ENCODE measurements at places on chromosomes 16 and 17.

DNA sequence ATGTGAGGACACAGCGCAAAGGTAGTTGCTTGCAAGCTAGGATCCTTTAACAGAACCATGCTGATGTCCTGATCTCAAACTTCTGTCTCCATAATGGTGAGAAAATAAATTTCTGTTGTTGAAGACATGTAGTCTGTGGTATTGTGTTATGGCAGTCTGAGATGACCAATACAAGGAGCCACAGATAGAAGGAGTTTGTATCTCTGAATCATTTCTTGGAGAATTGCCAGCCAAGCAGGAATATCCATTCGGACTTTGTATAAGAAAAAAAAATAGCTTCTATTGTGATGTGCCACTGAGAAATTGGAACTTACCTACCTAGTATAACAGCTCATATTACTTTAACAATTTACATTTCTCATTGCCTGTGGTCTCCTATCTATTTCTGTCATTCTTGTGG lies 447.6 kb upstream of the CA10 start:
- no peak for DNase-seq

- no peak for DNase-seq
Measured at GRCh38 chr17:27343294-27343693, 49.4 kb downstream of the WSB1 start.

GRCh38 chr17:2138318-2138717 lies 83.4 kb downstream of the HIC1 start:
- DNase-seq = no peak

DNA sequence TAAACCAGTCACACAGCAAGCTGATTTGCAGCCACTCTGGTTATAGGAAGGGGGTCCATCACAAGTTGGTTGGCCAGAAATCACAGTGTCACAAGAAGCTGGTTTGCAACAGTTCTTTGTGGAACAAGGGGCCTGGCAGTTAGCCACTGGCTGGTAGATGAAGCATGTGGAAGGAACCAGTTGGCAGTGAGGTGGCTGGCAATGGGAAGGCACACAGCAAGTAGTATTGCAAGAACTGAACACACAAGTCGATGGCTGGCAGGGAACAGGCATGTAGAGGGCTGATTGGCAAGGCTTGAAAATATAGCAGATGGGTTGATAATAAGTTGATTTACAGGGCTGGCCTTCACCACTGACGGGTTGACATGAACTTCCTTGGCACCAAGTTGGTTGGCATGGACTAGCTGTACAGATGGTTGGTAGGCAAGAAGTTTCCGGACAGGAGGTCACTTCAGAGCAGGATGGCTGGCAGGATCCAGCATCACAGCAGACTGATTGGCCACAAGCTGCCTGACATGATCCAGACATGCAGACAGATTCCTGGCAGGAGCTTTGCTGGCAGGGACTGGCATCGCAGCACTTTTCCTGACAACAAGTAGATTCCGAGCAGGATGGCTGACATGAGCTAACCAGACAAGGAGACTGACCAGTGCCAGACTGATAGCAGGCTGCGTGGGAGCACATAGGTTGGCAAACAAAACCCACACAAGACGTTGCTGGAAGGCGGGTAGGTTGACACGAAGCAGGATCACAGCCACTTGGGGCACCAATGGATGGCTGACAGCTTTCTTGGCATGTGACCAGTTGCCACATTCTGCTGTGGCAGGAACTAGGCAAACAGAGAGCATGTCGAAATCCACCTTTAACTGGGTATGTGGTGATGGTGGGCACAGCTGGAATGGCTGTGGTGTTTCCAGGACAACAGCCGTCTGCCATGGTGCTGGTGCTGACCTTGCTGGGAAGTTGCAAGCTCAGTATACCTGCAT lies at the start of gene KRTAP29-1:
Gene KRTAP29-1, minus strand, starts transcription at position 936 of the 986 bp plus-strand sequence. Its CDS starts 0 bp downstream, at position 936.
- DNase-seq = no peak

- DNase-seq = no peak
Measured at GRCh38 chr16:71711789-71712188, 12.7 kb downstream of the PHLPP2 start.

DNA sequence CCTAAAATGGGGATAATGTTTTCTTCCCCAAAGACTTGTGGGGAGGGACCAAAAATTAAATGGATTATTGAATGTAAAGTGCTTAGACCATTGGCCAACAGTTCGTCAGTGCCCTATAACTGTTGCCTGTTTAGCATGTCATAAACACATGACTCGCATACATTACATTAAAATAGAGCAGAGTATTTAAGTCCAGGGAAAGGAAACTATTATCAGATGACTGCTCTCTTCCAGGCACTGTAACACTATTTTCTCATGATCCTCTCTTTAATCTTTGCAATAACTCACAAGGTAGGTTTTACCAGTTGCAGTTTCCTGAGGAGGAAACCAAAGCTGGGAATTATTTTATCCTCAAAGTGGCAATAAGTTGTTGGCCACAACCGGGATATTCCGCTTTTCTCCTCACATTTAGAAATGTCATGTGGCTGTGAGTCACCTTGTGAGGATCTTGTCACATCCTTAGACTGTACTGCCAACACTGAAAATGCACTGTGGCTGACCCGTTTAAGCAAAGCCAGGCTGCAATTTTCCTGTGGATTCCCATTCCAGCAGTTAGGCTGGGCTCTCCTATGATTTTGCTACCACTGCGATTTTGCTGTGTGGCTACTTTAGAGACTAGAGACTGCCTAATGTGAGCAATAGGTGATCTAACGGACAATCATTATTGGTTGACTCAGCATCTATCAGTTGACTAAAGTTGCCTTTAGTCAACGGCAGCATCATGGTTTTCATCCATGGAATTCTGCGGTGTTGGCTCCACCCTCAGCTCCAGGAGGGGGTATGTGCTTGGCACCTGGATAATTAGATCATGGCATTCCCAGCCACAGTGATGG lies 58.3 kb upstream of the DHX40 start:
- no peak for DNase-seq

GRCh38 chr17:77127735-77128361 lies 12.9 kb upstream of the SEC14L1 start:
- peak; percentile 80 for DNase-seq

DNA sequence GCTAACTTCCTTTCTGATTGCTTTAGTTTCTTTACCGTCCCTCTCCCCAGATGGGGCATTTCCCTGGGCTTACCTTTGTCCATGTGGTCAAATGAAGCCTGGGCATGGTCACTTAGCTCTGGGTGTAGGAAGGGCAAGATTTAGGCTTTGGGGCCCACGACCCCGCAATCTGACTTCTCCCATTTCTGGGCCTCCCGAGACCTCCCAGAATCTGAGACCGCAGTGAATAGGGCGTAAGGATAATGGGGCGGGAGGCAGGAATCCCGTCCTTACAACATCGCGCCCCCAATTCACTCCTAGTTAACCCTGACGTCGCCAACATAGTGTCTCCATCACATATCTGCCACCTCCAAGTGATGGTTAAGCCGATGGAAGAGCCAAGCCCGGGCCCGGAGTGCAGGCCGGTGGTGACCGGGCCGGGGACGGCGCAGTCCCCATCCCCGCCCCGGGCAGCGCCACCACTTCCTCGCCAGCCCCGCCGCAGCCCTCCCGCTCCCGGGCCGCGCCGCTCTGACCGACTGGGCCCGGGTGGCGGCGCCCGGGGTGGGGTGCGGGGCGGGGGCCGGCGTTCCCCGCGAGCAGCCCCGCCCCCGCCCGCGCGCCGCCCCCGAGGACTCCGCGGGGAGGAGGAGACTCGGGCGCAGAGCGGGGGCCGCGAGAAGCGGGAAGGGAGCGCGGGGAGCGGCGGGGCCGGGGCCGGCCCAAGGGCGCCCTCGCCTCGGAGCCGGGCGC lies at the start of gene RHBDL3:
Gene RHBDL3, plus strand, starts transcription at position 641 of the 732 bp plus-strand sequence. CDS start 358 bp downstream, outside the sequence.
- DNase-seq = no peak

DNA sequence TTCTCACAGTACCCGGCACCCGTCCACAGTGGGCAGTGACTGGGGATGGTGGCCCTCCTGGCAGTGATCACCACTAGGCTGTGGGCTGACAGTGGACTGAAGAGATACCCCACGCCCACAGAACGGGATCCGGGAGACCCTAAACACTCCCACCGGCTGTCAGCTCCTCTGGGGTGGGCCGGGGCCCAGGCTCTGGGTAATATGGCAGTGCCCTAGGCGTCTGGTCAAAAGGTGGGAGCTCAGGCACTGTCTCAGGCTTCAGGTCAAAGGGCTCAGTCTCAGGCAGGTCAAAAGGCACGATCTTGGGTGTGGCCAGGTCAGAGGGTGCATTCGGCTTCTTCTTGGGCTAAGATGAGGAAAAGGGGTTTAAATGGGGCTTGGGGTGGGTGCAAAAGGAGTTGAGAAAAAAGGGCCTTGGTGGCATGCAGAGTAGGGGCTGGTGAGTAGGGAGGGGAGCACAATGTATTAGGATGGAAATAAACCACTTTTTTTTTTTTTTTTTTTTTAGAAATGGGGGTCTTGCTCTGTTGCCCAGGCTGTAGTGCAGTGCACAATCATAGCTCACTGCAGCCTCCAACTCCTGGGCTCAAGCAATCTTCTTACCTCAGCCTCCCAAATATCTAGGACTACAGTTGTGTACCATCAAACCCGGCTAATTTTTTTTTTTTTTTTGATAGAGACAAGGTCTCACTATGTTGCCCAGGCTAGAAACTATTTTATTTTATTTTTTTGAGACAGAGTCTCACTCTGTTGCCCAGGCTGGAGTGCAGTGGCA lies 11.0 kb downstream of the CAVIN1 start:
- DNase-seq = no peak
